ENCODE measurements at places on chromosomes 4 and X. TPM values are rescaled to one million over a fixed set of nuclear protein-coding genes. Genes with fewer than 3 reads are reported as not detected.

Gene GABRG1
- not detected for total RNA-seq

Gene CBLL2
- not detected for total RNA-seq

Gene SCD5
- total RNA-seq = 59.9 TPM

Gene AKAP14
- total RNA-seq = not detected
